ENCODE measurements at places on chromosomes 2 and 18.

GRCh38 chr2:53952519-53952918 lies 18.3 kb downstream of the PSME4 start:
- DNase-seq, result no peak

DNA sequence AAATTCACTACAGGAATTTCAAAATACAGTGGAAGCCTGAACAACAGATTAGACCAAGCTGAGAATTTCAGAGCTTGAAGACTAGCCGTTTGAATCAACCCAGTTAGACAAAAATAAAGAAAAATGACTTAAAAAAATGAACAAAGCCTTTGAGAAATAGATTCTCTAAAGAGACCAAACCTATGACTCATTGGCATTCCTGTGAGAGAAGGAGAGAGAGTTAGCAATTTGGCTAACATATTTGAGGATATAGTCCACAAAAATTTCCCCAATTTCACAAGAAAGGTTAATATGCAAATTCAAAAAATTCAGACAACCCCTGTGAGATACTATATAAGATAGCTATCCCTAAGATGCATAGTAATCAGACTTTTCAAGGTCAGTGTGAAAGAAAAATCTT lies 78.0 kb downstream of the MYO3B start:
- no peak for DNase-seq

DNA sequence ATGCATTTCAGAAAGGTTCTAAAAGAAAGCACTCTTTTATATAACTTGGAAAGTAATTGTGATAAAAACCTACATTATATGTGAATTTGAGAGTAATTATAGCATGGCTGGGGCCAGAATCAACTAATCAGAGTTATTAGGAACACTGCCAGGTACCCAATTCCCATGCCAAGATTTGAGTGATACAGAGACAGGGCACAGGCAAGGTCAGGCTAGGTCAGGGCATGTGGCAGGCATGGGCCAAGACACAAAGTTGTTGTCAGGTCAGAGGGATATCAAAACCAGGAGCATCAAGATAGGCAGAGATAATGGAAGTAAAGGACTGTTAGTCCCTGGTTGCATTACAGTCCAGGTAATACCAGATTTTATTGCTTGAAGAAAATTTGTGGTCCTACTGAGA lies 87.4 kb downstream of the MYO3B start:
- no peak for DNase-seq

DNA sequence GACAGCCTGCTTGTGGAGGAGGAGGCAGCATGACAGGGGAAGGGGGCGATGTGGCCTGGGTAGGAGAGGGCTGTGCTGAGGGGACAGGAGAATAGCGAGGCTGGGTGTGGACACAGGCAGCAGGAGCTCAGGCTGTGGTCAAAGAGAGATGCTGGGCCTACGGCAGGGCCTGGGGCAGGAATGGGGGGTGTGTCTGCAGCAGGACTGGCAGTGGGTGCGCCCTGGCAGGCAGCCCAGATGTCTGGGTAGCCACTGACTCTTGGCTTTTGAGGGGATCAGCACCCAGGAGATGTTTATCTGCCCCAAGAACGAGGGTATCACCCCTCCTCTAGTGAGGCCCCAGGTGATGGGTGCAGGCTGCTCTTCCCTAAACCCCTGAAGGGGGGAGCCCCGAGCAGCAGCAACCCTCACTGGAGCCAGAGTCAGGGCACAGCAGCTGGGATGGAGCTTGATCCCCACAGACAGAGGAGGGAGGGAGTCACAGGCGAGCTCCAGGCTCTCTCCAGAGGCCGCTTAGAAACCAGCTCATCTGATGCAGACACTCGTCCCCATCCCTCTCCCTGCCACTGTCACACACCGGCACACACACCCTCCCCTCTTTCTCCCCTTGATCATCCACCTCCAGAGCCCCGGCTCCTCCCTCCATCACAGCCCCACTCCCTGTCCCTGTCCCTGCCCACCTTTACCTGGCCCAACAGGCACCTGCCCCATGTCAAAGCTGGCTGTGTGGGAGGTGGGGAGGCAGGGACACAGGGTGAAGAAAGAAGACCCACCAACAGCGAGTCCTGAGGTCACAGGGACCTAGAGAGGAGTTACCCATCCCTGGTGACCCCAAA lies 29.8 kb upstream of the TNS1 start:
- no peak for DNase-seq

GRCh38 chr18:22344908-22345670 lies 72.6 kb downstream of the CTAGE1 start:
- no peak for DNase-seq

GRCh38 chr2:33529771-33530481 lies 53.5 kb downstream of the RASGRP3 start:
- DNase-seq, result no peak

- DNase-seq, result no peak
Observed at GRCh38 chr2:34105006-34105767, 506.1 kb upstream of the FAM98A start.

- no peak for DNase-seq
Observed at GRCh38 chr2:144669196-144669987, 149.5 kb upstream of the ZEB2 start.

DNA sequence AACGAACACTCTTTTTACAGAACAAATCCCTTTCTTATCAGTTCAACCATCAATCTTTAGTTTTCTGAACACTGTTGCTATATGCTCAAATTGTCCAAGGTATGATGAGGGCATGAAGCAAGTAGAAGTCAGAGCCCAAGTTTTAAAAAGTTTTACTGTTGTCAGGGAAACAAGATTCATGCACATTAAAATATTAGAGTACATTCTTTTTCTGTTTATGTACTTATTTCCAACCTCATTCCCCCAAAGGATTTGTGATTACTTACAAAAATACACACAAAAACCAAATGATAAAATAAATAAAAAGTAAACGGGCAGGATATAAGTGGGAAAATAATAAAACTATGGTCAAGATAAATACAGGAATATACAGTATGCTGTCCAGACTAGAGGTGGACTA lies 15.4 kb downstream of the NCKAP5 start:
- no peak for DNase-seq

GRCh38 chr18:45733535-45733934 lies 9.6 kb downstream of the SLC14A1 start:
- no peak for DNase-seq

GRCh38 chr2:96245609-96246390 lies 20.0 kb downstream of the TMEM127 start:
- DNase-seq, result no peak

DNA sequence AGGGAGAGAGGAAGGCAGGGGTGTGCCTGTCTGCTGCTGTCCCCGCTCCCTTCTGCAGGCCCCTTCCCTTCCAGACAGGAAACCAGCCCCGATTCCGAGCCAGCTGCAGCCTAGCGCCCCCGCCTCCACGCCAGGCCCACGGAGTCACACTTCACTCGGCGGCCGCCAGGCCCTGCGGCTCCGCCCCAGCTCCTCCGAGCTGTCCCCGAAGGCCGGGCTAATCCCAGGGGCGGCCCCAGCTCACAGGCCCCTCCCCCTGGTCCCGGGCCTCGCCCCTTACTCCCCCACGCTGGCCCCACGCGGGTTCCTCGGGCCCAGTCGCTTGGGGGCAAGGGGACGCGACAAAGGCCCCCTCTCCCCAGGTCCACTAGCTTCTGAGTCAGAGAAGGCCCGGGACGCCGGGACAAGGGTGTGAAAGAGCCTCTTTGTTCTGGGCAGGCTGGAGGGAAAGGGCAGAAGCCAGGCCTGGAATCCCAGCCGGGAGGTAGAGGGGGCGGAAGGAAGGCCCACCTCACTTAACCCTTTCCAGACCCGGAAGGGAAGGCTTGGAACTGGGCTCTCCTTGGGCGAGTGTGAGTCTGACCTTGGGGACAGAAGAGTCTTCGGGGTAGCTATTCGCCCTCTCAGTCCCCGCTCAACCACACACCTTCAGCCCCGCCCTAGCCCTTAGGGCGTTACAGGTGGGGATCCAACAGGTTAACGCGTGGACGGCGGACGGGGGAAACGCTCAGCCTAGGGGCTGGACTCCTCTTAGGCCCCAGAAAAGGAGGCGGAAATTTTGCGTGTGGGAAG lies 1.2 kb downstream of the RTKN start:
- peak; percentile 75 for DNase-seq

DNA sequence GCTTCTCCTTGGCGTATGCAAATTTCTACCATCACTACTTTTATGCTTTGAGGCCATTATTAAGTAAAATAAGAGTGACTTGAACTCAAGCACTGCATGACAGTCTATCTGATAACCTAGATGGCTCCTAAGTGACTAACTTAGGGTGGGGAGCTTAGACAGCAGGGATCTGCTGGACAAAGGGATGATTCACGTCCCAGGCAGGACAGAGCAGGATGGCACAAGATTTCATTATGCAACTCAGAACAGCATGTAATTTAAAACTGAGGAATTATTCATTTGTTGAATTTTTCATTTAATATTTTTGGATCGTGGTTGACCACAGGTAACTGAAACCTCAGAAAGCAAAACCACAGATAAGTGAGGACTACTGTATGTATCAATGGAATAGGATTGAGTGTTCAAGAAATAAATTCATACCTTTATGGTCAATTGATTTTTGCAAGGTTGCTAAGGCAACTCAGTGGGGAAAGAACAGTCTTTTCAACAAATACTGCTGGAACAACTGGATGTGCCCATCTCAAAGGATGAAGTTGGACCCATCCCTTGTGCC lies 115.3 kb downstream of the MBD2 start:
- DNase-seq, result no peak

DNA sequence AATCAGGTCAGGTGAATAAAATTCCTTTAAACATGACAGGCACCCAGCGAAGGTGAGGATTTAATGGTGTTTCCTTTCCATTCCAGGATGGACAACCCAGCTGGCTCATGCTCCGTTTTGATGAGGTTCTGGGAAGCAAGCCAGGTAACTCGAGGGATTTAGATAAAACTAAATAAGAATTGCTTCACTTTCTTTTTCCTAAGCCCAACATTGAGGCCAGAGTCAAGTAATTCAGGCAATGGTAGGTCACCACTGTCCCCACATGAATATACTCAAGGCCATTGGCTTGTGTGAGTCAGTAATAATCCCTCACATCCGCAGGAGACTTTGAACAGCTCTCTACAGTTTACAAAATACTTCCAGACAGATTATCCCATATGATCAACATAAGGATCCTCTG lies 16.2 kb upstream of the LRATD1 start:
- DNase-seq, result no peak

DNA sequence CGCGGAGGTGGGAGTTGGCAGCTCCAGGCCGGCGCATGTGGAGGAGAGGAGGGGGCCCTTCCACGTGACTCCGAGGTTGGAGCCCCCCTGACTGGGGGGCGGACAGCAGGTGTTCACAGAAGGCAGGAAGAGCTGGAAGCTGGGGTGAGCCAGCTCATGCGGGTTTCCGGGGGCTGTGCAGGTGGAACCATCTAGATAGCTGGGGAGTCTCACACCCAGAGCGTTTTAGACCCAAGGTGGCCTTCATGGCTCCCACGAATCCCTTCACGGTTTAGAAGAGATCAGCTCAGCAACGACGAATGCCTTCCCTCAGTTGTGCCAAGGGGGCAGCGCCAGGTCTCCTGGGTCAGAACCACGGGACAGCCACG lies 740.5 kb upstream of the SALL3 start:
- no peak for DNase-seq

GRCh38 chr2:219733746-219734145 lies 106.3 kb downstream of the SLC4A3 start:
- no peak for DNase-seq

- DNase-seq, result no peak
Observed at GRCh38 chr2:212097001-212097400, 441.6 kb downstream of the ERBB4 start.

GRCh38 chr2:144479138-144479537 lies 40.8 kb downstream of the ZEB2 start:
- DNase-seq, result no peak

GRCh38 chr18:48847807-48848486 lies 102.8 kb downstream of the SMAD7 start:
- DNase-seq, result no peak

DNA sequence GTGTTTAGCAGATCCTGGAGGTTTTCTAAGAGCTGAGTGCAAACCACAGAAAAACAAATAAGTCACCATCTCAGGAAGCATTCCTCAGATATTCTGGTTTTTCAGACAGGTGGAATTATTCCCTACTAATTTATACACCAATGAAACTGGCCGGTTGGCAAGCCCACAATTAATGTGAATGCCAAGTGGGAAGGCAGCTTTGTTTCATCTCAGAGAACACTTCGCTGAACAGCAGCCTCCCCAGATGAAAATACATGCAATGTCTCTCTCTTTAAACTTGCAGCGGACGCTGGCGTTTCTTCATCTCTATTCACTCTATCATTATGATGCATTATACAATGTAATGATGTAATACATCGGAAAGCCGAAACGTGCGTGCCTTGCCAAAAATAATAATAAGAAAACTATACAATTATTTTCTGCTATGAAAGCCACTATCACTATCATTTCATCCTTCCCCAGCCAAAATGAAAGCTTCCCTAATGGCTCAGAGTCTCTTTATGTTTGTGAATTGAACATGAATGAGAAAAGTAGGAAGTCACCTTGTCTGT lies 649.4 kb downstream of the BCL11A start:
- no peak for DNase-seq

DNA sequence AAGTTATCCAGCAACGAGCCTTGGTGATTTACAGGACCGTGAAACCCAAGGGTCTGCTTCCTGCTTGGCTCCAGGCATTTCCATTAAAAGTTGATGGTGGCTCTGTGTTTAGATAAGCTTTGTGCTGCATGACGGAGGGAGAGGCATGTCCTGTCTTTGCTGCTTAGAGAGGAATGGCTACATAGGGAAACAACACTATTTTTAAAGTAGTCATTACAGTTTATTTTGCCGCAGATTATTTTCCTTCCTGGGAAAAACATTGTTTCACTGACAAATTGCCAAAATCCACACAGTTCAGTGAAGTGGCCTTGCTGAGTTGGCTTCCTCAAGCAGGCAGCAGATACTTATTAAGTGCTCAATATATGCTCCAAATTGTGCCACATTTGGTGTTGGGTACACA lies 98.5 kb downstream of the THSD7B start:
- no peak for DNase-seq

GRCh38 chr2:201965550-201965949 lies 68.1 kb upstream of the FZD7 start:
- DNase-seq, result no peak

GRCh38 chr2:226999661-227000060 lies 163.8 kb downstream of the RHBDD1 start:
- no peak for DNase-seq

DNA sequence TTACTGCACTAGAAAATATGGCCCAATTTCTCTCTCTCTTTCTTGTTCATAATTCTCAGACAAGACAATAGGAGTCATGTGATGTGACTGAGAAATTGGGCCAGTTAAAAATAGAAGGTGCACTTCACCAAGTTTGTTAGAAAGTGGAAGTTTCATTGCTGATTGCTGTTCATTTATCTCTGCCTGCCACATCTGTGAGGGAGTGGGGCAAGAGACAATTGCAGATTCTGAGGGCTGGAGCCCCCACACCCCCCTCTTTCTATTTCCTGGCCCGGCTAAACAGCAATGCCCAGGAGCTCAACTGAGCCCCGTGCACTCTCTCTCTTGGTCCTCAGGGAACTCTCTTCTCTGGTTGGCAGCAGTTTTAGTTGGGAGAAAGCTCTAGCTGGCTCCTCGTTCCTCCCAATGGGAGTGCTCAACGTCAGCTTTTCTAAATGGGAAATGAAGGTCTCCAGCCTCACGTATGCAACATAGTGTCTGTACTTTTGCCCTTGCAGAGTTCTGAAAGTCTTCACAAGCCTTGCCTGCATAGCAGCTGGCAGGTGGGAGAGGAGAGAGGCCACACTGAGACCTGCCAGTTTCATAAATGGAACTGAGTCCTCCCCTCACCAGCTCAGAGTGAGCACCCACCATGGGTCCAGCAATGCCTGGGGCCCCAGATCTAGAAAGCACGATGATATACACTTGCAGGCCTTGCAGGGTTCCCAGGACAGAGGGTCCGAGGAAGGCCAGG lies 115.7 kb downstream of the MYCN start:
- no peak for DNase-seq

Measured in activated T-cell treated with anti-CD3 and anti-CD28 coated beads, Interleukin-2, amount 50 U/mL, for 48 hours (primary cell).